Esophagus muscularis mucosa (tissue), 4 donors: ENCODE measurements at places on chromosomes 12 and 14. TPM values are rescaled to one million over a fixed set of nuclear protein-coding genes. Genes with fewer than 3 reads are reported as not detected.

PIWIL1 gene
- total RNA-seq, result not detected

LGR5 gene
- total RNA-seq, result 0.34 TPM

TAS2R7 gene
- total RNA-seq, result not detected

CPSF6 gene
- 27.0 TPM for total RNA-seq

FOXG1 gene
- 0.66 TPM for total RNA-seq

DNA sequence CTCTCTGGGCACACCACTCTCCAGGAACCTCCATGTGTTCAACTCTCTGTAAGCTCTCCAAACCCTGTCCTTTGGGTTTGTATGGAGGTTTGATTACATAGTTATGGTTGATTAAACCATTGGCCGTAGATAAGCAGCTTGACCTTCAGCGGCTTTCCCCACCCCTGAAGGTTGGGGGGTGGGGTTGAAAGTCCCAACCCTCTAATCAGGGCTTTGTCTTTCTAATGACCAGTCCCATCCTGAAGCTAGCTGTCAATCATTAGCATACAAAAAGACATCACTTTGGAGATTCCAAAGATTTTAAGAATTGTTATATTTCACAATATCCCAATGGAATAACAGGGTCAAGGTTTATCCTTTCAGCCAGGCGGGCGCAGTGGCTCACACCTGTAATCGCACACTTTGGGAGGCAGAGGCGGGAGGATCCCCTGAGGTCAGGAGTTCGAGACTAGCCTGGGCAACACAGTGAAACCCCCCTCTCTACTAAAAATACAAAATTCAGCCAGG lies 8.4 kb downstream of the FAM186A start:
- no peaks in the 10 kb centered on the region for H3K4me1 ChIP-seq
- no peaks in the 10 kb centered on the region for H3K27me3 ChIP-seq
- DNase-seq, result no peak
- no peak overlapping the region for H3K4me3 ChIP-seq
- no peak overlapping the region for H3K27ac ChIP-seq
- no peaks in the 10 kb centered on the region for H3K36me3 ChIP-seq

DNA sequence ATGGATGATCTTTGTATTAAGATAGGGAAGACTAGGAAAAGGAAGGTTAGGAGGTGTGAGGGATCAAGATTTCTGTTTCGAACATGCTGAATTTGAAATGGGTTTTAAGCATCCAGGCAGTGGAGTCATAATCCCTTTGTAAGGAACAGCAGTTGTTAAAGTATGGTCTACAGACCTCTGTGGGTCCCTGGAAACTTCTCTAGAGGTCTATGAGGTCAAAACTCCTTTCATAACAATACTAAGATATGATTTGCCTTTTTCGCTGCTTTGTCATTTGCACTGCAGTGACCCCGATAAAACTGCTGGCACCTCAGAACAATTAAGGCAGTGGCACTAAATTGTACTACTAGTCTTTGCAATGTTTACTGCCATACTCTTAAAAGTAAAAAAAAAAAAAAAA lies 1.5 kb downstream of the RAD51AP1 start:
- no peak overlapping the region for H3K4me3 ChIP-seq
- H3K36me3 ChIP-seq, result peaks cover 8% of the 10 kb centered on the region
- no peaks in the 10 kb centered on the region for H3K27me3 ChIP-seq

DNA sequence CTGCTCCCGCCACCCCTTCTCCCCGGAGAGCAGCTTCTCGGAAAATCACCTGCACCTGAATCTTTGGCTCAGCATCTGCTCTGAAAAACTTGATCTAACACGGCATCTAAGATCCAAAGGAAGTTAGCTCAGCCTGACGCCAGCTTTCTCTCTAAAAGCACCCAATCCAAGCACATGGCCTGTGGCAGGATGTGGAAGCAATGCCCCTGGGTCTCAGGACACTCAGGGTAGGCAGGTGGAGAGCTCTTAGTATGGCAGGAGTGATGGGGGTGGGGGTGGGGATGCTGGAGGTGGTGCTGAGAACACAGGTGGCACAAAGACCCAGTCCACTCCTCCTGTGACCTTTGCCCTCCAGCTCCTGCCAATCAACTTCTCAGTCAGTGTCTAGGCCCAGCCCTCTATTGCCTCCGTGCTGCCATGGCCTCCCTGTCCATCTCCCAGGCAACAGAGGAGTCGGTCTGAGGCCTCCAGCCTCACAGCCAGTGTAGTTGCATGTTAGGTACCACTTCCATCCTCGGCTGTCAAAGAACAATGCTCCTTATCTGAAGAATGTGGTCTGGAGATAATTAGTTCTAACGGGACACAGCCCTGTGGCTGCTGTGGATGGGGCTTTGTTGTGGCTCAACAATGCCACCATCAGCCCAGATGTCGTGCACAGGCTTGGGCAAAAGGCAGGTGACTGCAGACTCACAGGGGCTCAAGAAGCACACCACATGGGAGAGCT lies 180.0 kb upstream of the C14orf180 start:
- H3K4me3 ChIP-seq, result no peak overlapping the region
- H3K36me3 ChIP-seq, result no peaks in the 10 kb centered on the region
- no peaks in the 10 kb centered on the region for H3K27me3 ChIP-seq
- H3K27ac ChIP-seq, result no peak overlapping the region
- peak; percentile 91 for DNase-seq
- H3K4me1 ChIP-seq, result peaks cover 2% of the 10 kb centered on the region

GRCh38 chr12:62259993-62260732 lies at the start of gene USP15:
Gene USP15, plus strand, starts transcription at chr12:62260404. Its CDS starts 11 bp downstream, at chr12:62260415.
- H3K27ac ChIP-seq, result peak within 1 kb of the TSS; percentile 95
- H3K36me3 ChIP-seq, result no peaks in the 10 kb centered on the region

GRCh38 chr14:99936738-99937474 lies 128.3 kb upstream of the EVL start:
- H3K4me3 ChIP-seq, result no peak overlapping the region
- H3K27me3 ChIP-seq, result no peaks in the 10 kb centered on the region
- DNase-seq, result no peak
- peaks cover 31% of the 10 kb centered on the region for H3K36me3 ChIP-seq
- no peaks in the 10 kb centered on the region for H3K4me1 ChIP-seq

DNA sequence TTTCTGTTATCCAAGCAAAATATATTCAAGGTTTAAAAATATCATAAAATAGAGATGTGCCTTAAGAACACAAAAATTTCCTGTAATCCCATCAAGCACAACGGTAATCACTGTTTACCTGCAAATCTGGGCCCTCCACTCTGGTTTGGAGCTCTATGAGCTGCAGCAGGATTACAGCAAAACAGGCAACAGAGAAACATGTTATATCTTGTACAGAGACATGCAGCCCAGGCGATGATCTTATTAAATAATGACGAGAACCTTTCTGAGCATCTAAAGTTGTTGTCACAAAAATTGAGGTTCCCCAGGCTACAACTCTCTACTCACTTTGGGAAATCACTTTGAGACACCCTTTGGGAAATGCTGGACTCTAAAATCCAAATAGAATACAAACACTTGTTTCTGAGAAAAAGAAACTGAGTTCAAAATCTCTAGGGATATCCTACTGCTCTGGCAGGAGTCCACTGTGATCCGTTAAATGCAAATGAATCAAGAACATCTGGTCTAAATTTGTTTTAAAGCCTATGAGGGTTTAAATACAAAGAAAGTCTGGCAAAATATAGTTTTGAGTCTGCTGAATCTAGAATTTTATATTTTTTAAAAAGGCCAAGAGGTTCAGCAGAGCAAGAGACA lies 36.3 kb downstream of the STON2 start:
- DNase-seq, result no peak
- no peaks in the 10 kb centered on the region for H3K36me3 ChIP-seq
- H3K4me1 ChIP-seq, result no peaks in the 10 kb centered on the region
- H3K27me3 ChIP-seq, result no peaks in the 10 kb centered on the region

- H3K4me1 ChIP-seq, result no peaks in the 10 kb centered on the region
- no peak overlapping the region for H3K4me3 ChIP-seq
- DNase-seq, result peak; percentile 81
- H3K36me3 ChIP-seq, result no peaks in the 10 kb centered on the region
- no peaks in the 10 kb centered on the region for H3K27me3 ChIP-seq
- no peak overlapping the region for H3K27ac ChIP-seq
Measured at GRCh38 chr14:97251491-97252155, 454.4 kb downstream of the VRK1 start.

DNA sequence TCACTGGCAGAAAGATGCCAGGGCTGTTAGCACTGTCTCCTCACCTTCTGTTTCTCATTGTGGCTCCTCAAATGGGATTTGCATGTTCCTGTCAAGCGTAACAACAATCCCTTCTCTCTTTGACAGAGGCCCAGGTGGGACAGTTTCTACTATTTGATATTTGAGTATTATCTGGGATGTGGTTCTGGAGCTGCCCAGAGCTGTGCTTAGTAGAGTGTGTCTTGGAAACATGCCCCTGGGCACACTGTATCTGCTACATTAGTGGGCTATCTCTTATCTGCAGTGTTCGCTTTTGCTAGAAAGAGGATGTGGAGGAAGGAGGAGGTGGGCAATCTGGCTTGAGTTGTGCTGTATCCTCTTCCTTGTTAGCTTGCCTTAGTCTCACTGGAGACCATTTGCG lies 3.8 kb upstream of the ACADS start:
- no peak for DNase-seq
- H3K36me3 ChIP-seq, result peaks cover 73% of the 10 kb centered on the region
- no peak overlapping the region for H3K27ac ChIP-seq
- H3K4me3 ChIP-seq, result no peak overlapping the region
- H3K4me1 ChIP-seq, result peaks cover 27% of the 10 kb centered on the region

DNA sequence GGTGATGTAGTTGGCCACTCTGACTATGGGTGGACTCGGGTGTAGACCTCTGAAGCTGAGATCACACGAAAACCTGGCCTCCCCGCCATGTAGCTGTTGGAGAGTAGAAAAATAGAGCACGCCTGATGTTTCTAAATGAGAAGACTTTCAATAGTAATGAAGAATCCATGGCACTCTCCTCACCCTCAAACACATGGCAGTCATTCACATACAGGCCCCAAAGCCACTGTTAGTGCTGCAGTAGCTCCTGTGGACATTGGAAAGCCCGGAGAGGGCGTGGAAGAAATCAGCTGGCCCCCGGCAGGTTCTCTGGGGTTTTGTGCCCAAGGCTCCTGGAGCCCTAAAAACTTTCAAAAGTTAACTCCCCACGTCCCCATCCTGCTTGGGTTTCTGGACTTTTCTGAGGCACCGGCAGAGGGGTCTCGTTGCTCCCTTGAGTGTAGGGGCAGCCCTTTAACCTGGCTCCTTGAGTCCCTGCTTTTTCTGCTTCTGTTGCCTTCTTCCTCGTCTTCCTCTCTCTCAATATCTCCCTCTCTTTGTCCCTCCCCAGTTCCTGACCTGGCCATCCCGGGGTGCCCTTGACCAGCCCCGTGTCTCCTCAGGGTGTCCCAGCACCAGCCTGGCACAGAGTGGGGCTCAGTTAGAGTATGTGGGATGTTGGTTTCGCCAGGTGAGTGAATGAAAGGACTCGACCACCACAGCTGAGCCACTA lies 8.3 kb downstream of the MEG3 start:
- no peak overlapping the region for H3K4me3 ChIP-seq
- no peak overlapping the region for H3K27ac ChIP-seq
- H3K4me1 ChIP-seq, result no peaks in the 10 kb centered on the region
- H3K36me3 ChIP-seq, result no peaks in the 10 kb centered on the region
- no peak for DNase-seq

GRCh38 chr12:66708704-66709456 lies 30.0 kb upstream of the GRIP1 start:
- no peaks in the 10 kb centered on the region for H3K36me3 ChIP-seq
- DNase-seq, result no peak
- no peak overlapping the region for H3K27ac ChIP-seq
- H3K4me1 ChIP-seq, result peaks cover 4% of the 10 kb centered on the region
- no peaks in the 10 kb centered on the region for H3K27me3 ChIP-seq
- no peak overlapping the region for H3K4me3 ChIP-seq

DNA sequence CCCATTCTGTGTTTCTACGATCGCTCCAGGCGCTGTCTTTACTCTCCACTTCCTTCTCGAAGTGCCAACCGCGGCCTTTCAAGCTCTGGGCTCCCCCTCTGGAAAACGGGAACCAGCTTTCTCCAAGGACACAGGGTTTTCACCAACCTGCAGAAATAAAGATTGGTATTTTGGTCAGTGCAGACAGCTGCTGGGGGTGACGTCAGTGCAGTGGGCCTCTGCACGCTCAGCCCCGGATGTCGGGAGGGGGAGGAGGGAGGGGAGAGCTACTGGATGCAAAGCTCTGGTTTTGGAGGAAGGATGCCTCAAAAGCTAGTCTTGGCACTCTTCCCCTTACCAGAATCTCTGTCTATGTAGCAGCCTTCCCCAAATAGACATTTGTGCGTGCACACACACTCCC lies 19.9 kb downstream of the HRK start:
- H3K4me1 ChIP-seq, result no peaks in the 10 kb centered on the region
- H3K27me3 ChIP-seq, result no peaks in the 10 kb centered on the region
- no peak for DNase-seq
- H3K27ac ChIP-seq, result no peak overlapping the region

DNA sequence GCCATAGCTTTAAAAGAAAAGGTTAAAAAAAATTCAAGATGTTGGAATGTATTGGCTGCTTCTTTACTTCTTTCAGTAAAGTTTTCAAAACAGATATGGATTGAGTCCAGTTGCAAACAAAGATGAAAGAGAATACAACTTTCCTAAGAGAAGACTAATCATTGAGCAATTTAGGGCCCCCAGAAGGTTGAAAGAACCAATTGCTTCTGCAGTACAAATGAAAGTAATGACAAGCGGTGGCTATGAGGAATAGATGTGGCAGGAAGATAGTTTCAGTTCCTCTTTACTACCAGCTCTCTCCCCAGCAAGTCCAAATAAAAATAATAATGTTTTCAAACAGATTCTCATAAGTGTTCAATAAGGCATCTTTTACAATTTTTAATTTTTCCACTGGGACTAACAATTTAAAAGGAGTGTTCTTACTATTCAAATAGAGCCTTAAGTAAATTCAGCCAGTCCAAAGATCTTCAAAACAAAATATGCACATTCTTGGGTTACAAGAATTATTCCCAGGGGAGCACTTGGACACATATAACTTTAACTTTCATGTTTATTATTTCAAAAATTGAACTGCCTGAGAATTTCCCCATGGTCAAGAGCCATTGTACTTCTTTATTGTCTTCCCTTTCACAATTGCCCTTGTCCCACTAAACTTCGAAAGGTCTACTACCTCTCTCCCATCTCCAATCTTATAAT lies 62.3 kb upstream of the PPP1R12A start:
- DNase-seq, result no peak
- peak overlapping the region; percentile 74 for H3K27ac ChIP-seq
- peaks cover 40% of the 10 kb centered on the region for H3K4me1 ChIP-seq
- H3K36me3 ChIP-seq, result no peaks in the 10 kb centered on the region

DNA sequence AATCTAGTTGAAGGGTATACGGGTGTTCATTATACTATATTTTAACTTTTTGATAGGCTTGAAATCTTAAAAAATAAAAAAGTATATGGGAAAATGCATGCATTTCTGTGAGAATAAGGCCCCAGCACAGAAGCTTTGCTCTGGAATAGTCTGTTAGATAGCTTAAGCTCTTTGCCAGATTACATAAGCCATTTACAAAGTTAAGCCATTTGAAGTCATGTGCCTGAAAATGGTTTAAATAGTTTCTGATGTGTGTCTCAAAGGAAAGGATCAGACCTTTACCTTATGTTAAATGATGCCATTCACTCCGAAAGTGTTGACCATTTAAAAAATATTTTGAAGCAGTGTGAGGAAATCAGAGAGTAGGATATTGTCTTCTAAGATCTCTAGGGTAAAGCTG lies 51.3 kb downstream of the WASHC4 start:
- peaks cover 94% of the 10 kb centered on the region for H3K36me3 ChIP-seq
- DNase-seq, result no peak
- H3K4me1 ChIP-seq, result no peaks in the 10 kb centered on the region
- no peak overlapping the region for H3K4me3 ChIP-seq
- no peak overlapping the region for H3K27ac ChIP-seq
- H3K27me3 ChIP-seq, result no peaks in the 10 kb centered on the region

GRCh38 chr14:51157012-51157411 lies 62.1 kb upstream of the TRIM9 start:
- no peak overlapping the region for H3K4me3 ChIP-seq
- H3K27ac ChIP-seq, result no peak overlapping the region
- DNase-seq, result no peak
- no peaks in the 10 kb centered on the region for H3K36me3 ChIP-seq
